ENCODE measurements at places on chromosomes 16 and 17.

- no peak for ATAC-seq
These were observed 12.3 kb upstream of the SEPHS2 start for GRCh38 chr16:30457743-30458560.

DNA sequence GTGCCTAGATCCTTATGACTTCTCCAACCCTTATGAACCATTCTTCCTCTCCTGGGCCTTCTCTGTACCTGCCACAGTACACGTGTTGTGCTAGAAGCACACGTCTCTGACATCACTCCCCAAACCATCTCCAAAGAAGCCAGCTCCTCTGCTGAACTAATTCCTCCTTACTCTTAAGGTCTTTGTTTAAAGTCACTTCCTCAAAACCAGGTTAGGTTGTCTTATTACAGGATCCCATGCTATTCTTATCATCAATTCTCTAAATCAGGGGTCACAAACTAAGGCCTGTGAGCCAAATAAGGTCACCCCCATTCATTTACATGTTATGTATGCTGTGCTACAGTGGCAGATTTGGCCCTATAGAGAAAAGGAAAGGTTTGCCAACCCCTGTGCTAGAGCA lies 4.0 kb downstream of the SUPT6H start:
- no peak for ATAC-seq

GRCh38 chr17:61966191-61966590 lies 38.4 kb upstream of the INTS2 start:
- no peak for ATAC-seq

GRCh38 chr16:58963479-58963878 lies 229.4 kb upstream of the GOT2 start:
- ATAC-seq, result no peak

DNA sequence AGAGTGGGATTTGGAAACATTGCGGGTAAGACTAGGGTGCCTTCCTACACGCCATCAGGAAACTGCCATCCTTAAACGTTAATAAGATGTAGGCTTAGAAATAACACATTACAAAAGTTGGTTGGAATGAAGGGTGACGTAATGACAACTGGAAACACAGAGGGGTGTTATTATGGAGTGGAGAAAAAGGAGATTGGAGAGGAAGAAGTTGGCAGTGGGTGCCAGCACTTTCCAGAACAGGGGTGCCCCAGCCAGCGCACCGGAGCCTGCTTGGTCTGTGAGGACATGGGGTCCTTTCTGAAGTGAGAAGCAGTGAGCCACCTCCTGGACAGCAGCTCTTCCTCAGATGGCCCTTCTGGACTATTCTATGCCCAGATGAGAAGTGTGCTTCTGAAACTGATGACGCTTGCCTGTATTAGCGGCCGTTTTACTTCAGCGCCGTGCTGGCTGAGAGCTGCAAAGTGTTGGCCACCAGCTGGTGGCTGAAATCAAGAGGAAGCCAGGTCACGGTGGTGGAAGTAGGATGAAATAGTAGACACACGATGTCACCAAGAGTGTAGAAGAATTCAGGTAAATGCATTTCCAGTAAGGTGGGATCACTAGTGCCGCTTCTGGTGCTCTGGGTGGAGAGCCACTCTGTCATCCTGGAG lies 244.8 kb downstream of the NTN1 start:
- no peak for ATAC-seq

DNA sequence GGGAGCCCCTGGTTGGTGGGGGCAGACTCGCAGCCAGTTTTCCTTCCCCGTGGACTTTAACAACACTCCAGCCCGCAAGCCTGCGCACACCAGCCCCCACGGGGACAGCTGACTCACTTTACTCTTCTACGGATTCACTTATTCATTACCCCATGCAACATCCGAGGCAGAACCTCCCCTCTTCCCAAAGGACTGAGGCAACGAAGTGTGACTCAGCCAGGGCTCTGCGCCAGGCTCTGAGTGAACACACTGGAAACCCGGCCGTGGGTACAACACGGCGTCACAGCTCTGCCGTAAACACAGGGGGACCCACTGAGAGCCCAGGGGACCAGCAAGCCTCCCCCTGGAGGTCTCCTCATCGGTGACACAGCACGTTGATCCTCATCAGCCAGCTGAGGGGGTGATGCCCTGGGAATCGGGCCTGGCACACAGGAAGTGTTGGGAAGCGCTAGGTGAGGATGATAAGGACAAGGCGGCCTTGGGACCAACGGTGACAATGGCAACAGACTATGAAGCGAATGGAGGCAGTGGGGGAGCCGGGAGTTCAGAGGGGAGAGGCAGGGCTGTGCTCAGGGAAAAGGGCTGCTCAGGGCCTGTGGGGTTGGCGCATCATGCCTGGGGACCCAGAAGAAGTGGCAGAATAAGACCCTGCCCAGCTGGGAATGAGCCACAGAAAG lies 14.6 kb downstream of the COTL1 start:
- ATAC-seq, result peak; percentile 84

DNA sequence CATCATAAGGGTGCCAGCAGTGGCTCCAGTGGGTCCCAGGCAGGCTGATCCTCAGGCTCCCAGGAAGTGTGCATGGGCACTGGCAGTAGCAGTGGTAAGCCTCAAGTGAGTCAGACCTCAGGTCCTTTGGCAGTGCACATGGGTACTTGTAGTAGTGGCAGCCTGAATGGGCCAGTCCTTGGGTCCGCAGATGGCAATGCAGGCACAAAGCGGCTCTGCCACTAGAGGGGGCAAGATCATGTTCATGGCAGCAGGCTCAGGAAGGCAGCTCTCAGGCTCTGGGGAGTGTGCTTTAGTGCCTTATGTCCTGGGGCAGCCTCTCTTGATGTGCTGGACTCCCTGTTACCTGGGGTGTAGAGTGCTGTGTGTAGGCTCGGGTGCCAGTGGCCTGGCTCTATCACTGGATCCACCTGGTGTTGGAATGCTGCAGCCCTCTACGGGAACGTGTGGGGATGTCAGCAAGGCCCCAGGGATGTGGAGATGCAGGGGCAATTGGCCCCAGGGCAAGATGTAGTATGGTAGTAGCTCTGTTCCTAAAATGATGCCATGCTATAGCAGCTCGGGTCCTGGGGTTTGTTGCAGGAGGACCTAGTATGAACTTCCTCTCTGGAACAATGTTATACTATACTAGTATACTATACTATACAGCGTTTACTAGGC lies 11.0 kb downstream of the ACSM3 start:
- peak; percentile 99 for ATAC-seq

DNA sequence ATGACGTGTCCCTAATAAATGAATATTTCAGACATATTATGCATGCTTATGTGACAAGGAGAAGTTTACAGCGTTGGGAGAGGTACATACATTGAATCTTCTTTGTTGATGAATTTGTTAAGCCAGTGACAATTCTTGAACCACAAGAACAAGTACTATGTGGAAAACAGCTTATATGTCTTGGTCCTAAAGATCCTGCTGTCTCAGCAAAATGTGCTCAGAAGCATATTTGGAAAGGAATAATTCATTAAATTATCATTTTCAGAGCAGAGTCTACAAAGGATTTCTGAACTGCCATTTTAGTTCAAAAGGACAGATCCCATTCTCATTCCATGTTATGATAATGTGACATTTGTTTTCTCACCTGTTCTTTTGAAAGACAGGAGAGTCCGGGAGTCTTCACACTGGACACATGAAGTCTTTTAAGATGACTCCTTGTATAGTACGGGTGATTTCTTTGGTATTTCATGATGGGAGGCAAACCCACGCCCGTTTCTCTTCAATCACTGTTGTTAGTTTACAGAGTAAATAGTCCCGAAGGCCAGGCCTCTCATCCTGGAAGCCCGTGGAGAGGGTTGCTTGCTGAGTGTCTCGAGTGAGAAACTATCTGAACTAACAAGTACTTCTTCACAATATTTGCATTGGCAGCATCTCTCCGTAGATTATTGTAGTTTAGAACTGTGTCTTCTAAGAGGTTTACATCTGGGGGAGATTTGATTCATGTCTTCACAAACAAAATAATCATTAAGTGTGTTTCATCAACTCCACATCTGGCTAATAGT lies 26.7 kb downstream of the VPS35L start:
- ATAC-seq, result no peak

GRCh38 chr17:7011942-7012254 lies 526 bp upstream of the RNASEK start:
- ATAC-seq, result no peak

DNA sequence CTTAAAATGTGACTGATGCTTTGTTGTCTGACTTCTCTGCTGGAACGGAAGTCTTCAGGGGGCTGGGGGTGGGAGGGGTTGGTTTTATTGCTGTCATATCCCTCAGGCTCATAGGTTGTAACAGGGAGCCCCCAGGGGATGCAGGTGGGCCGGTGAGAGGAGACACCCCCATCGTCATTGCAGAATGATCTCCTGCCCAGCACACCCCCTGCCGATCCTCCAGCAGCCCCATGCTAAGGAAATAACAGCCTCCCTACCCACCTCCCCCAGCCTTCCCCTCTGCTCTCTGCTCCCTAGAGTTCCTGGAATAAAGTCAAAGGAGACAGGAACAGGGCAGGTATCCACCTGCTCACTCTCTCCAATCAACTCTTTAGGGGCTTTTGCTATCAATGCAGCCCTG lies 270.1 kb upstream of the TNRC6C start:
- no peak for ATAC-seq

- ATAC-seq, result peak; percentile 59
These were observed 54.9 kb downstream of the SREBF1 start for GRCh38 chr17:17781591-17782496.

DNA sequence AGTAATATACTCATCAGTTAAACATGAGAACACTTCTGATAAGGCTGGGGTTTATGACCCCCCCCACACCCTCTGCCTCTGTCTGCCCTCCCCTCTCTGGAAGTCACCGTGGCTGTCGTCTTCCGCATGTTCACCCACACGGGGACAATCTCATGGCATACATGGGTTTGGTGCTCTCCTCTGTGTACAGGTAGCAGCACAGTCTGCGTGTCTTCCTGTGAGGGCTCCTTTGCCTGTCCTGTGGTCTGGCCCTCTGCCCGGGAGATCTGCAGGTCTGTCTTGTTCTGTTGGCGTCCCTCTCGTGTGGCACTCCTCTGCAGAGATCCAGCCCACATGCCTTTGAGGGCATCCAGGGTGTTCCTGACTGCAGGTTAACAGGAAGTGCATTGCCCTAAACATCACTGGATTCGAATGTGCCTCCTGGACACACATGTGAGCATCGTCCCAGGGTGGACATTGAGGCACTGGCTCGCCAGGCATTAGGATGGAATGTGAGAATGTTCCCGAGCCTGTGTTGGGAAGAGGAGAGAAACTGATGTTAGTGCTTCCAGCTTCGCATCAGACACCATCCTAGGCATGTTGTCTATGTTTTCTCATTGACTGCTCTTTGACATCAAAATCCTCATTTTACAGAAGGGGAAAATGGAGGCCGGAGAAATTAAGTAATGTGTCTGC lies 54.5 kb downstream of the NKD1 start:
- ATAC-seq, result no peak

- ATAC-seq, result no peak
These were observed 3.8 kb downstream of the CMIP start for GRCh38 chr16:81448154-81449131.

GRCh38 chr17:16190703-16191360 lies 24.5 kb downstream of the NCOR1 start:
- no peak for ATAC-seq

DNA sequence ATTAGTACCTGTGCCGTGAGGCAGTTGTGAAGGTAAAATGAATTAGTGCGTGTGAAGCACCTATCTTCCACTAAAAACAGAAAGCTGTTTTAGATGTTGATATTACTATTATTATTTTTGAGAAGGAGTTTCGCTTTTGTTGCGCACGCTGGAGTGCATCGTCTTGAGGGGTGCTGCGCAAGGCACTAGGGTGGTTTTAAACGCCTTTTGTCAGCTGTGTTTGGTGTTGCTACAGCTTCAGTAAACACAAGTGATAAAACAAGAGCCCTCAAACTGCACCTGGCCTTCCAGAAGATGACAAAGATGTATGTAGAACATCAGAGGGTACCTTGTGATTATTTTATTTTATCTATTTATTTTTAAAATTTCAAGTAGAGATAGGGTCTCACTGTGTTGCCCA lies 38.2 kb downstream of the PLCG2 start:
- no peak for ATAC-seq

- no peak for ATAC-seq
These were observed 154.1 kb downstream of the SOCS1 start for GRCh38 chr16:11101695-11102522.

GRCh38 chr17:68854452-68854851 lies 100.7 kb downstream of the ABCA8 start:
- no peak for ATAC-seq

- no peak for ATAC-seq
These were observed 75.8 kb upstream of the TRAP1 start for GRCh38 chr16:3793161-3793576.

- no peak for ATAC-seq
These were observed 77.0 kb upstream of the GAS7 start for GRCh38 chr17:10275418-10275817.

- no peak for ATAC-seq
These were observed 557.4 kb upstream of the PSMD7 start for GRCh38 chr16:73739049-73739769.

GRCh38 chr16:87411375-87412271 lies 19.5 kb downstream of the MAP1LC3B start:
- ATAC-seq, result no peak

GRCh38 chr16:66608241-66609138 lies 4.0 kb downstream of the CMTM3 start:
- peak; percentile 75 for ATAC-seq

GRCh38 chr17:40287159-40287493 lies 553 bp upstream of the CDC6 start:
- ATAC-seq, result no peak

- ATAC-seq, result no peak
These were observed 42.0 kb downstream of the TNFRSF13B start for GRCh38 chr17:16929757-16930520.

DNA sequence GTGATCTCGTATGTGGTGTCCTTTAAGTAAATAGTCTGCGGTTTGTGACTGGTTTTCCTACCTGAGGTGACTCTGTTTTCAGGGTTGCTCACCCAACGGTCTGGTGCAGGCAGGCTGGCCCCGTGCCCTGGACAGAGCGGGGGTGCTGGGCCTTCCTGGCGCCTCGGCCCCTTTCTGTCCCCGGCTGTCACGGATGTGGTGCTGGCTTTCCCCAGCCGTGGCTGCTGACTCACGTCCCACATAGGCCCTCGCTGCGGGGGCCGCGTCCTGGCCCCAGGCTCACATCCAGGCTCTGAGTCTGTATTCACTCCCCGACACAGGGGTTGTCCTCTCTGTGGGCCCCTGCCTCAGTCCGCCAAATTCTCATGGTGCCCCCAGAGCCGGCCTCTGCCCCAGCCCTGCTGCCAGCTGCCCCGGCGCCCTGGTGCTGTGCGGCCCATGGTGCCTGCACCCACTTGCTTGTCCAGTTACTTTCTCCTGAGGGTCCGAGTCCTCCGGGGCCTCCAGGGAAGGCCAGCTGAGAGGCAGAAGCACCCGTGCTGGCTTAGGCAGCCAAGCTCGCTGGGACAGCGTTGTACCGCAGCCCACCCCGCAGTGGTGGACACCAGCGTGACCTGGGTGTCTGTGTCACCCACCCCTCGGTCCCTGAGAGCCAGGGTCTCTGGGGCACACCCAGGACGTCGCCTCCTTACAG lies 5.9 kb downstream of the CHMP6 start:
- ATAC-seq, result no peak

- no peak for ATAC-seq
These were observed 1.2 kb downstream of the TMEM238L start for GRCh38 chr17:10802496-10803284.

Measured in SK-N-SH treated with all-trans-retinoic acid at 6 μM for 48 hours (cell line).